SK-MEL-5 (cell line): ENCODE measurements at places on chromosomes 6 and 20.
A peak's percentile ranks its signal among the peaks of the same experiment; 100 is the strongest.

- DNase-seq: peak; percentile 86
Measured at GRCh38 chr20:1212607-1213396, 9.5 kb downstream of the C20orf202 start.

GRCh38 chr6:111978532-111979149 is 75.3 kb upstream of the CCN6 start:
- peak; percentile 32 for DNase-seq

DNA sequence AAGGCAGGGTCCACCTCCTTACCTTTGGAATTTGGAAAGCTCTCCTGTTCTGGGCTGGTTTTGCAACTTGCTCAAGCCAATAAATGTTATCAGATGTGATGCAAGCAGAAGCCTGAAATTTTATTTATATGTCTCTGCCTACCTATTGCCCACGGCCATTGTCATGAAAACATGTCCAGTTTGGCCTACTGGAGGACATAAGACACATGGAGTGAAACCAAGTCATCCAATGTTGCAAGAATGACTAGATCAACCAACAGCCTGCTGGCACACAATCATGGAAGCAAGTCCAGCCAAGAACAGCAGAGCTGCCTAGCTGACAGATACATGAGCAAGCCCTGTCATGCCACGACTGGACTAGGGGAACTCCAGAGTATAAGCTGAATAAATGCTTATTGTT is 56.7 kb upstream of the IRAK1BP1 start:
- DNase-seq: no peak

DNA sequence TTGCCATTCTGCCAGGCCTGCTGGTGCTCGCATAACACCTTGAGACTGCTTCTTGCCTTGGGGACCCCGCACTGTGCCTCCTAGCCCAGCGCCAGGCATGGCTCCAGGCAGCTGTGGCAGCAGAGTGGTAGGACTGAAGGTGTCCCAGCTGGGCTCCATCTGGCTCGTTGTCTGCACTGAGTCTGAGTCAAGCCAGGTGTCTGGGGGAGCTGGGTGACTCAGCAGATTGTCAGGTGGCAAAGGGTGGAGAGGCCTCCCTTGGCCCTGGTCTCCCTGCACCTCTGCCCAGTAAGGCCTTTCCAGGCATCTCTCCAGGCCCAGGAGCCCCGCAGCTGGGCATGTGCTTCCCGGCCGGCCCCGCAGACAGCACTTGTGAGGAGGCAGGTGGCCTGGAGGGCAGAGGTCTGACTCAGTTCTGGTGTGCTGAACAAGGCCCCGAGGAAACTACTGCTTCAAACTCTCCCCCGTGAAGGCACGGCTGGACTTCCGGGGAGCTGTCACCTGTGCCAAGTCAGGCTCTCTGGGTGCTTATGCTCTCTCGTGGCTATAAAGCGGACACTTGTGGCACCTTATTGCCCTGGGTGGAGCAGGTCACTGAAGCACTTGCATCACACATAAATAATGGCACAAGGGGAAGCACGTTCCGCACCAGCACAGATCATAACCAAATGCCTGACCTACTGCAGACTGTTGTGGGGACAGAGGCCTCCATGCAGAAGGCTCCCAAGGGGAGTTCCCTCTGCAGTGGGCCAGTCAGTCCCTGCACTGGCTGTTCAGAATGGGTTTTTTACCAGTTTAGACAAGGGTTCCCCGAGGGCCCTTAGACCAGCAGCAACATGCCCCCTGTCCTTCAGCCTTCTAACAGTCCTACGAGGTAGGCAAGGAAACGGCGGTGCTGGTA is 27.5 kb downstream of the FOXC1 start:
- no peak for DNase-seq

- DNase-seq: peak; percentile 68
Measured at GRCh38 chr20:46767127-46767761, 57.8 kb downstream of the SLC2A10 start.
